ENCODE measurements at places on chromosomes 11 and 22.

GRCh38 chr11:33256813-33257159, 395 bp upstream of the HIPK3 start:
- no peak for DNase-seq

DNA sequence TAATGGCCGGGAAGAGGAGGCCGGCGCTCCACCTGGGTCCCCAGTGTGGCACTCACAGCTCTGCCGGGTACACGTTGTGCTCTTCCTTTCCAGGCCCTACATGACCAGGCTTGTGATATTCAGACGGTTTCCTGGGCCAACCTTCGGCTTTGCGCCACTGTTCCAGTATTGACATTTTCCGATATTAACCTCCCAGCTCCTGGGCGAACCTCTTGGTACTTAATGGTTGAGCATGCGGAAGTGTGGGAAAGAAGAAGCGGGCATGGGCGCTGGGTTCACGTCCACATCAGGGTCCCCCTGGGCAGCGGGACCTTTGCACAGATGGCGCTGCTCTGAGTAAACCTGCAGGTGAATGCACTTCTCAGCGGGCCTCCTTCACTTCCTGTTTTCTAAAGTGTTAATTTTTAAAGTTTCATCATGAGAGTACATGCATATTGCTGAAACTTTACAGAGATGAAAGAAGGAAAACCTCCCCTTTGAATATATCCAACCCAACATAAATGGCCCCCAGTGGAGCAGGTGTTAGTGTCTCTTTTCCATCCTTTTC, 286.7 kb downstream of the TBC1D22A start:
- no peak for DNase-seq

- DNase-seq = no peak
These were observed 54.3 kb downstream of the CYTH4 start for GRCh38 chr22:37336579-37336978.

DNA sequence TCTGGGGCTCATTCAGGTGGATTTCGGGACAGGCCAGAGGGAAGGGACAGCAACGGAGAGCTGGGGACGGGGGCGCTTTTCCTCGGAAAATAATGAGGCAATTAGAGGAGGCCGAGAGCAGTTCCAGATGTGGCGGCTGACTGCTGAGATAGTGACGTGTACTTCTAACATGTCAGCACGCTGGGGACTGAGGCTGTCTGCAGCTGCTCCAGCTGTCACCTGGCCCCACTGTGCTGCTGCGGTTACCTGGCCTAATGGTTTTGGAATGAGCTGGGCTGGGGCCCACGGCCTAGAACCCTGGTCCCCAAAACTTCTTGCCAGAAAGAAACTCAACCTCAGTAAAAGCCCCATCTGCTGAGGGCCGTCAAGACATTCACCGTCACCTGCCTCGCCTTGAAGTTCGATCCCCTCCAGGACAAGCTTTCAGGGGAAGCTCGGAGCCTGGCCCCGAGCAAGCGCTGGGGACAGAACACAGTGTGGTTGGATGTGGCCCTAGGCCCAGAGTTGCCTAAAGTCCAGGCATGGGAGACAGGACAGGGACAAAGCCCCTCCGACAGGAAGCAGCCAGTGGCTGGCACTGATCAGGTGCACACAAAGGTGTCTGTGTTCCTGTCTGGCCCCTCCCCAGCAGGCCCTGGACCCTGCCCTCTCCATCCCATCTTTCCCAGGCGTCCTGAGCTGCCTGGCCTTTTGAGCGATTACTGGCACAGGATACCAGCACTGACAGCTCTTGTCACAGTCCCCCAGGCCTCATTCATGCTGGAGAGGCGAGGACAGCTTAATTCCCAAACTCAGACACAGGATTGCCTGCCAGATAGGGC, 22.1 kb downstream of the RPUSD4 start:
- DNase-seq = no peak

- no peak for DNase-seq
These were observed 358 bp downstream of the OR52H1 start for GRCh38 chr11:5547982-5548381.

- DNase-seq = no peak
These were observed 30.3 kb downstream of the SAMM50 start for GRCh38 chr22:43985532-43985931.

- DNase-seq = no peak
These were observed 159.5 kb upstream of the POU2AF2 start for GRCh38 chr11:111086058-111086457.

GRCh38 chr22:40385036-40385782, 14.8 kb downstream of the SGSM3 start:
- DNase-seq = no peak

DNA sequence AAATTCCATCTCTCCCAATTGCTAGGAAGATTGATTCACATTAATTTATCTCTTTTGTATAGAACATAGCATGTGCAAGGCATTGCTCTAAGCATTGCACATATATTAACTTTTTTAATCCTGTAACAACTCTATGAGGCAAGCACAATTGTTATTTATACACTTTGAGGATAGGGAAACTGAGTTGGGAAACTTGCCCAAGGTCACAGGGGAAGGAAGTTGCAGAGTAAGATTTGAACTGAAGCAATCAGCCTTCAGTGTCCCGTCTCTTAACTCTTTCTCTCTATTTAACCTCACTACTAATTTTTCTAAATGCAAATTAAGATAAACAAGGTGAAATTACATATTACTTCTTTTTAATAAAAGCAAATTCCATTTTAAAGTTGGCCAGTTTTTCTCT, 22.2 kb downstream of the OR56B4 start:
- no peak for DNase-seq

DNA sequence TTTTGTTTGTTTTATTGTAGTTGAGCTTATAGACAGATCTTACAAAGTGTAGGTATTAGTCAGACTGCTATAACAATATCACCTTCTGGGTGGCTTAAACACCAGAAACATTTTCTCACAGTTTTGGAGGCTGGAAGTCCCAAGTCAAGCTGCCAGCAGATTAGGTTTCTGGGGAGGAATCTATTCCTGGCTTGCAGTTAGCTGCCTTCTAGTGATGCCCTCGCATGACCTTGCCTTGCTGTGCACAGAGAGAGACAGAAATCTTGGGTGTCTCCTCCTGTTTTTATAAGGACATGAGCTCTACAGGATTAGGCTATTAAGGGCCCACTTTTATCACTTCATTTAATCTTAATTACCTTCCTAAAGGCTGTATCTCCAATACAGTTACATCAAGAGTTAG, 1635.2 kb downstream of the FAM181B start:
- DNase-seq = no peak

- no peak for DNase-seq
These were observed 238.4 kb downstream of the TBC1D22A start for GRCh38 chr22:47000888-47001287.

DNA sequence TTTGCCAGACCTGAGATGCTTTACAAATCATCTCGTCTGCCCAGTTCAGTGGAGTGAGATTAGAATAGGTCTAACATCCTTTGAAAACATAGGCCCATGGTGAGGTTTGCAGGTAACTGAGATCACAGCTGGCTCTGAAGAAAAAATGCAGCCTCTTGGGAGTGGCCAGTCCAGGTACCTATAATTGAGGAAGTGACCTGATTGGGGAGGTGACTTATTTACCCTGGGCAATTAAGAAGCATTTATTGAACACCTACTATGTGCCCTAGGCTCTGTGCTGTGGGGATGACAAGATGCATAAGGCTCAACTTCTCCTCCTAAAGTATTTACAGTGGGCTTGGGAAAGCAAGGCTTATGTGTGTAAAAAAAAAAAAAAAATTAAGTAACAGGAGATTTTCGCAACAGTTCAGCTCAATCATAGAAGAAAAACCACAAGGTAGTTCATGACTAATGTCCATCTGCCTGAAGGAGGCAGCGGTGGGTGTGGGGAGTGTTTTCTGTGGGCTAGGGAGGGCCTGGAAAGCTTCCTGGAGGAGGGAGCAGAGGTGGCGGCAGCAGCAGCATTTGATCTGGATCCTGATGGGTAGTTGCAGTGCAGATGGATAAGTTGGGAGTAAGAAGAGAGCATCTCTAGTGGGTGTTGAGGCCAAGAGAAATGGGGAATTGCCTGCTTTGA, 16.1 kb downstream of the MICAL2 start:
- no peak for DNase-seq

- no peak for DNase-seq
These were observed 242.3 kb downstream of the SWAP70 start for GRCh38 chr11:9905960-9906791.

DNA sequence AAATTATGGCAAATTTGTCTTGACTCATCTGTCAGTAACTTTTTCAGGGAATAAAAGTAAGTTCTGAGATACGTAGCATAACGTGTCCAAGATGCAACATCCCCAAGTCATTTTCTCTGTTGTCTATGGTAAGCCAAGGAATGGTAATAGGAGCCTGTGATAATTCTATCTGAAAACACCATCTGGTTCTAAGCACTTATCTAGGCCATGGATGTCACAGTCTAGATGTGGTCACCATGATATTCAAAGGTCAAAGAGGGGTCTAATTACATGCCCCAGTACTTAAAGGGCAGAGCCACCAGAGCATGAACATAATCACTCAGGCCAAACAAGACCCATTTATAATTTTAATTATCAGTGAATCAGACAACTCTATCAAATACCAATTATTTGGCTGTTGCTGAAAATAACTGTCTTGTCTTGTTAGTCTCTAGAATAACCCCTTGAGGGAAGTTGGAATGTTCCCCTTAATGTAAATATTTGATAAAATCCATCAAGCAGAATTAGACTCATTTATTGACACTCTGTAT, 225.1 kb upstream of the MPPED2 start:
- no peak for DNase-seq

- DNase-seq = no peak
These were observed 6.4 kb upstream of the TTLL8 start for GRCh38 chr22:50064453-50064852.

DNA sequence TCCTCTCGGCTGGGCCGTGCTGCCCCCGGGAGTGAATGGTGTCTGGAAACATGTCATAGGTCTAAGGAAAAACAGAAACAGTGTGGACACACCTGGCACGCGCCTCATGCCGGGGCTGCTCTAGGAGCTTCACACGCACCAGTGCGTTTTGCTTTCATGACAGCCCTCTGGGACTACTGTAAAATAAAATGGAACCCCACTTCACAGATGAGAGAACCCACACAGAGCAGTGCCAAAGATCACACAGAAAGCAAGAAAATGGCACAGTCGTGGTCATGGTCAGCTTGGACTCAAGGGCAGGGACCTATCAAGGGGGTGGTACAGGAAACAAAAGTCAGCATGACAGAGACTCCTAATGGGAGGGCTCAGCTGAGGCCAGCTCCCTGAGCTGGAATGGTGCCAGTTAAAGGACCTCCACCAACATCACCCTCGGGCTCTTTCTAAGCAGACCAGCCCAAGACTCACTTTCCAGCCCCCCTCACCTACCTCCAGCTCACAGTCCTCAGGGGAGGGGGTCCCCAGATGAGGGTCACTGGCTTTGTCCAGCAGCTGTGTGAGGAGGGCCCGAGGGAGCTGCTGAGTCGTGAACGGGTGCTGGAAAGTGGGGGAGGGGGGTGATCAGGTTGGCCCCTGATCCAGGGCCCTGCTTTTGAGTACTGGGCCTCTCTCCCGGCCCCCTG, 3.3 kb downstream of the MAP4K2 start:
- DNase-seq = no peak

- DNase-seq = no peak
These were observed 385.4 kb downstream of the TMEM135 start for GRCh38 chr11:87423161-87423560.

DNA sequence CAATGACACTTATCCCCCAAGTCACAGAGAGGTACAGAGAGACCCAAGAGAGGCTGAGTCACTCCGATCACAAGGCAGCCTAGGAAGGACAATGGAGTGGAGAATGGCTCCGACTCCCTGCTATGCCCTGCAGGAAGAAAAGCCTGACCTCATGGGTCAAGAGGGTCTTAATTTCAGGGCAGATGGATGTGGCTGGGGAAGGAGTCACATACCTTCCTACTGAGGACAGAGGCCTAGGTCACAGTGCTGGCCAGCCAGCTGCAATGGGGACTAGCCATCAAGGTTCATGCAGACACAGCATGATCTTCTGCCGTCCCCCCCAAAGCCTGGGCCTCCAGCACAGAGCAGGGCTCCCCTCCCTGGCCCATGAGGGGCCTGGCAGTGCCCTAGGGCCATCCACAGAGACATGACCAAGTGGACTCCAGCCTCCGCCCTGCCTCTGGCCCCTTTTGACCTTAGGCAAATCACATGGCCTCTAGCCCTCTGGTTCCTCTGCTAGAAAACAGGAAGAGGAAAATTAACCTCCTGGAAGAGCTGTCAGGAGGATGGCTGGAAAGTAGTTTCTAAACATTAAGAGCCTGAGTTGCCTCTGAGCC, 1.8 kb downstream of the ARRB1 start:
- no peak for DNase-seq

- DNase-seq = no peak
These were observed 388.4 kb upstream of the DDI1 start for GRCh38 chr11:103648054-103648453.

DNA sequence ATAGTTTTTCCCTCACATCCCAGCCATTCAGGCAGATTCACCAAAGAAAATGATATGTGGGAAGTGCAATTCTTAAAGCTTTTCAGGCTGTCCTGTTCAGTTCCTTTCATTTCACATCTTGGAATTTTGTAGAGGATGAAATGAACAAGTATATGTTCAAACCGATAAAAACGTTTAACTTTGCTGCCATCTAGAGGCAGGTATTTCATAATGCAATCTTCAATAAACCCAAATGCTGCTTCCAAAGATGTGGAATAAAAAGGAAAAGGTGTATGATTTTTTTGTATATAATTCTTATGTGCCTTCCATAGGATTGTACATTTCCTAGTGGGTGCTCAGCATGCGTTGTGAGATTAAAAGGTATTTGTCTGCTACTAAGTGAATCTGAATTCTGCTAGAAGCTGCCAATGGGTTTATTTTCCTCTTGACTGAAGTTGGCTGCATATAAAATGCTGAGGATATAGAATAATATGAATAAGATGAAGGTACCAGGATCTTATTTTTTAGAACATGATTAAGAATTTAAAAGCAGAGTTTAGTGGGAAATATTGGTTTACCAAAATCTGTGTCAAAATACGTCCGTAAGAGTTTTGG, 199.3 kb downstream of the PGR start:
- DNase-seq = no peak

DNA sequence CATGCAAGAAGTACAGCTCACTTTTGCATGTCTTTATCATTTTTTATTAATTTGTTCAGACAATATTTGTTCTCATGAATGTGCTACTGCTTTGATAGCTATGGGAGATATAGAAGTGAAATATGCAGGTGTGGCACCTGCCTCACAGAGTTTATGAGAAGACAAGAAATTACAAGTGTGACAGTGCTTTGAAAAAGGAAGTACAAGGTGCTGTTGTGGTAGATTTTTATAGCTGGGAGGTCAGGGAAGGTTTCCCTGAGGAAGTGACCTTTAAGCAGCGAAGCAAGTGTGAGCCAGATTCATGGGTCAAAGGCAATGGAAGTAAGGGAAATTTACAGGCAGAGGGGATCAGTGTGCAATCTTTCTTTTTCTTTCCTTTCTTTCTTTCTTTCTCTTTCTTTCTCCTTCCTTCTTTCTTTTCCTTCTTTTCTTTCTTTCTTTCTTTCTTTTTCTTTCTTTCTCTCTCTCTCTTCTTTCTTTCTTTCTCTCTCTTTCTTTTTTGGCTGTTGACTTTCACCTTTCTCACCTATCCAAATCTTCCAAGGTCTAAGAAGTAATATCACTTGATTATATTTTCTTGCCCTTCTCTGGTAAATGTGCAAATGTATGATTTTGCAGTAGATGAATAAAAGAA, 6.4 kb upstream of the BMAL1 start:
- DNase-seq = no peak

GRCh38 chr22:24117942-24118341, 63.3 kb upstream of the SUSD2 start:
- no peak for DNase-seq

- no peak for DNase-seq
These were observed 31.6 kb downstream of the BRSK2 start for GRCh38 chr11:1421291-1421690.

- DNase-seq = no peak
These were observed 2.7 kb upstream of the MUC5B start for GRCh38 chr11:1219834-1220815.

- no peak for DNase-seq
These were observed 2.1 kb upstream of the DPAGT1 start for GRCh38 chr11:119103793-119104192.

Measured in activated CD8-positive, alpha-beta memory T cell treated with anti-CD3 and anti-CD28 coated beads, Interleukin-2, amount 50 U/mL, for 4 hours (primary cell).